ENCODE measurements at places on chromosomes 4 and X. TPM values are rescaled to one million over a fixed set of nuclear protein-coding genes. Genes with fewer than 3 reads are reported as not detected.

Gene CXCL8
- total RNA-seq = 6.0 TPM

Gene EXOC1L
- not detected for total RNA-seq

GRCh38 chr4:90028460-90028859 is 98.7 kb upstream of the CCSER1 start:
- no peak for DNase-seq

- peak; percentile 29 for DNase-seq
Observed at GRCh38 chr4:37453281-37453998, 208.9 kb downstream of the NWD2 start.

GRCh38 chr4:122195718-122196117 is 43.6 kb downstream of the BLTP1 start:
- no peak for DNase-seq

Measured in omental fat pad (tissue), 4 donors.